HFFc6 (cell line): ENCODE measurements at places on chromosomes 6 and 20. TPM values are rescaled to one million over a fixed set of nuclear protein-coding genes. Genes with fewer than 3 reads are reported as not detected.

DNA sequence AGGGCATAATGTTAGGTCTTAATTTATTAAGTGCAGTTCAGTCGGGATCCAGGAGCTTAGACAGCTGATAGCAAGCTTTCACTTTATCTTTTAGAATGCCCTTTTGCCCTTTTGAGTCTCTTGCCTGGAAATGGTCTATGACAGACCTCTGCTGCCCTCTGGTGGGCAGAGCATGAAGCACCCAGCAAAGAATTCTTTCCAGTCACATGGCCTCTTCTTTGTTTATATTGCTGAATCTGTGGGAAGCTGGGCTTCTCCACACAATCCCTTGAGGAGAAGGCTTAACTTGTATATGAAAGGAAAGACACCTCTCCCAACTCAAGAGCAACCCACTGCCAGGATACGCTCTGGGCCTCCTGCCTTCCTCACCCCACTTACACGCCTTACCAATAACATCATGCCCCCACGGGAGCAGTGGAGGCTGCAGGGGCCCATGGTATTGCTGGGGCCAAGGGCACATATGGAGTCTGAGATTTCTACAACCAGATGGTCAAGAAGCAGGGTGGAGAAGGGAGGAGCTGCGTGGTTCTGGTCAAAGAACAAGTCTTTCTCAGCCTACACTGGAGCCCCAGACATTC, 20.4 kb downstream of the WFDC3 start:
- H3K27me3 ChIP-seq: peaks cover 36% of the 10 kb centered on the region
- peaks cover 10% of the 10 kb centered on the region for H3K4me1 ChIP-seq
- H3K4me3 ChIP-seq: no peak overlapping the region
- peak; percentile 65 for DNase-seq

CDH4 gene
- total RNA-seq: 5.4 and 10.5 TPM in 2 replicates

DNA sequence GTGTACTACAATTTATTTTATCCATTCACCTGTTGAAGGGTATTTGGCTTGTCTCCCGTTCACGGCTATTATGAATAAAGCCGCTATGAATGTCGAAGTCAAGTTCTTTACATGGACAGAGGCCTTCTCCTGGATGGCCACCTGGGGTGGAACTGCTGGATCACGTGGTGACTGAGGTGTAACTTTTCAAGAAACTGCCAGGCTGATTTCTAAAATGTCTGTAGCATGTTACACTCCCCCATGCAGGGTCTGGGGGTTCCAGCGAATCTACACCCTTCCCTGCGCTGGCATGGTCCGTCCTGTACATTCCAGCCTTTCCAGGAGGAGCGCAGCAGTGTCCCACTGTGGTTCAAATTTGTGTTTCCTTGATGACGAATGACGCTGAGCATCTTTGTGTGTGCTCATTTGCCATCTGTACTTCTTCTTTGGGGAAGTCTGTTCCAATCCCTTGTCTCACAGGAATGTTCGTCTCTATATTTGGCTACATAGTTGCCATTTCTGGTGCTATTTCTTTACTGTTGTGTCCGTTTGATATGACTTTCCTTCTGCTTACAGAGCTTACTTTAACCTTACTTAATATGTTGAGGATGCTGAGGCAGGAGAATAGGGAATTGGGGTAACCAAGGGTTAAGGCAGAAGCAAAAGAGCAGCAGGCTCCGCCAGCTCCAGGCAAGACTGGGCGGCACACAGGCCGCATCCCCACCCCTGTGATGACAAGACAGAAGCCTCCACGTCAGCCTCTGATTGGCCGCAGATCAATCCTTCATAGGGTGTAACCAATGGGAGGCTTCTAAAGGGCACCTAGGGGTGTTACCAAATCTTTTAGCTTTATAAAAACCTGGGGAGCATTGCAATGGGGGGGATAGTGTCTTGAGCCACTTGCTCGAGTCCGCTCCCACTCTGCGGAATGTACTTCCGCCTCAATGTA, 106.6 kb downstream of the TAF4 start:
- H3K4me3 ChIP-seq: no peak overlapping the region
- no peaks in the 10 kb centered on the region for H3K36me3 ChIP-seq
- no peak overlapping the region for H3K27ac ChIP-seq
- no peaks in the 10 kb centered on the region for H3K4me1 ChIP-seq

RNF182 gene
- 0.74 to 6.1 TPM (median 3.7 TPM) in 3 replicates for total RNA-seq

DNA sequence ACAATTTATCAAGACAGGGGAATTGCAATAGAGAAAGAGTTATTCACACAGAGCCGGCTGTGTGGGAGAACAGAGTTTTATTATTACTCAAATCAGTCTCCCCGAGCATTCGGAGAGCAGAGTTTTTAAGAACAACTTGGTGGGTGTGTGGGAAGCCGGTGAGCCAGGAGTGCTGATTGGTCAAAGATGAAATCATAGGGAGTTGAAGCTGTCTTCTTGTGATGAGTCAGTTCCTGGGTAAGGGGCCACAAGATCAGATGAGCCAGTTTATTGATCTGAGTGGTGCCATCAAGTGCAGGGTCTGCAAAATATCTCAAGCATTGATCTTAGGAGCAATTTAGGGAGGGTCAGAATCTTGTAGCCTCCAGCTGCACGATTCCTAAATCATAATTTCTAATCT, 50.0 kb upstream of the ECI2 start:
- no peak overlapping the region for H3K27ac ChIP-seq
- no peak for DNase-seq
- no peak overlapping the region for H3K4me3 ChIP-seq
- H3K4me1 ChIP-seq: peaks cover 11% of the 10 kb centered on the region; the same call in 1 of the 2 replicates
- peaks cover 4% of the 10 kb centered on the region for H3K36me3 ChIP-seq

DNA sequence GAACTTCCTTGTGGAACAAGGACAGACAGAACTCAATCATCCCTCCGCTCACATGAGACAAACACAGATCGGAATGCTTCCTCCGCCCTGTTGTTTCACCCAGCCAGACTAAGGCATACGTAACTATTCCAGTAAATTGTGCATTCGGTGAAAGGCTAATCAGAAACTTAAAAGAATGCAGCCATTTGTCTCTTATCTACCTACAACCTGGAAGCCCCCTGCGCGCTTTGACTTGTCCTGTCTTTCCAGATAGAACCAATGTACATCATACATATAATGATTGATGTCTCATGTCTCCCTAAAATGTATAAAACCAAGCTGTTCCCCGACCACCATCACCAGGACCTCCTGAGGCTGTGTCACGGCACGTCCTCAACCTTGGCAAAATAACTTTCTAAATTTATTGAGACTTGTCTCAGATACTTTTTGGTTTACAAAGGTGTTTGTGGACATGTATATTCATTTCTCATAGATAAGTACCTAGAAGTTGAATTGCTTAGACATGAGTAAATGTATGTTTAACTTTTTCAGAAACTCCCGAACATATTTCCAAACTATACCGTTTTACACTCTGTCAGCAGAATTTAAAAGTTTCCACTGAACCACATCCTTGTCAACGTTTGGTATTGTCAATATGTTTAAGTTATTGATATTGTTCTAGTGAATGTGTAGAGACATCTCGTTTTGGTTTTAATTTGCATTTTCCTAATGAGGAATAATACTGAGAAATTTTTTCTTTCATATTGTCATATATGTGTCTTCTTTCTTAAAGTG, 197.6 kb upstream of the THBS2 start:
- peaks cover 50% of the 10 kb centered on the region for H3K4me1 ChIP-seq
- no peak for DNase-seq
- H3K36me3 ChIP-seq: no peaks in the 10 kb centered on the region
- H3K27me3 ChIP-seq: no peaks in the 10 kb centered on the region; the same call in 1 of the 2 replicates

EPHA7 gene
- not detected in 3 replicates for total RNA-seq

- peaks cover 4% of the 10 kb centered on the region for H3K27me3 ChIP-seq
- no peak for DNase-seq
- H3K4me3 ChIP-seq: no peak overlapping the region
- H3K27ac ChIP-seq: no peak overlapping the region
- peaks cover 38% of the 10 kb centered on the region for H3K4me1 ChIP-seq
- no peaks in the 10 kb centered on the region for H3K36me3 ChIP-seq
These were observed 254.0 kb downstream of the GMDS start for GRCh38 chr6:1991332-1991878.

RAD21L1 gene
- 0.36 to 0.71 TPM (median 0.69 TPM) in 3 replicates for total RNA-seq

TGM6 gene
- total RNA-seq: not detected in 3 replicates

RAB32 gene
- total RNA-seq: 71.9 to 86.6 TPM (median 82.2 TPM) in 3 replicates

ZNF165 gene
- total RNA-seq: 0.23 to 0.27 TPM in 2 of 3 replicates, not detected in the other
